ENCODE measurements at places on chromosomes 2 and 18.
A peak's percentile ranks its signal among the peaks of the same experiment; 100 is the strongest.

- peak; percentile 9 for DNase-seq
Observed at GRCh38 chr18:49025426-49025766, 74.6 kb upstream of the SMAD7 start.

DNA sequence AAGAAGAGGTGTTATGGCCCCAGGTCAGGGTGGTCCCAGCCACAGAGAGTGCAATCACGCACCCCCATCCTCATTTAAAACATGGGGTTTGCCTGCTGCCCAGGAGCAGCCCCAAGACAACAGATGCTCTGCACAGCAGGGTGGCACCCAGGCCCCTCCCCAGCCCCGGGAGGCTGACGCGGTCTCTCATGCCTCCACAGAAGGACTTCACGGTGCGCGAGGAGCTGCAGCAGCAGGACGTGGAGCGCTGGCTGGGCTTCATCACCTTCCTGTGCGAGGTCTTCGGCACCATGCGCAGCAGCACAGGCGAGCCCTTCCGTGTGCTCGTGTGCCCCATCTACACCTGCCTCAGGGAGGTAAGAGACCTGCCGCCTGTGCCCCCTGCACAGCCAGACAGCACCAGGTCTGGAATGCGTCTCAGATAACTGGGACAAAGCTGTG is 133.7 kb downstream of the SMAD7 start:
- no peak for DNase-seq

DNA sequence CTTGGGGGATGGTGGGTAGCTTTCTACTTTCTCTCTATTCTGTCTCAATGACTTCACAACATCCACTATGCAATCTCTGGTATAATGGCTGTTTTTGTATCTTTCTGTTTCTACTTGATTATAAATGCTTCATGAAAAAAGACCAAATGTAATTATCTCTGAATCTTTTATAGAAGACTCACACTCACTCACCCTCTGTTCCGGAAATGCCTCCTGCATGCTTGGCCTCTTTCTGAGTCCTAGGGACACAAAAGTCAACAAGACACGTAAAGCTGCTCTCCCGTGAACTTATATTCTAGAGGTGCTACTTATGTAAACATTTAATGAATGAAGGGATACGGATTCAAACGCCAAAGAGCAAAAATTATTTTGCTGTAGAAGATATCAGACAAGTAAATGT is 502.2 kb upstream of the SOX11 start:
- no peak for DNase-seq

- DNase-seq, result no peak
Observed at GRCh38 chr2:239944694-239945551, 80.2 kb downstream of the NDUFA10 start.

- DNase-seq, result no peak
Observed at GRCh38 chr2:165847001-165847400, 53.0 kb upstream of the GALNT3 start.

- peak; percentile 73 for DNase-seq
Observed at GRCh38 chr2:667332-667999, 9.7 kb downstream of the TMEM18 start.

- DNase-seq, result no peak
Observed at GRCh38 chr2:48265169-48266030, 264.6 kb upstream of the STON1 start.

GRCh38 chr18:77811503-77811902 is 561.9 kb downstream of the GALR1 start:
- DNase-seq, result no peak

GRCh38 chr2:47620770-47621437 is 162.0 kb upstream of the MSH6 start:
- DNase-seq, result no peak

DNA sequence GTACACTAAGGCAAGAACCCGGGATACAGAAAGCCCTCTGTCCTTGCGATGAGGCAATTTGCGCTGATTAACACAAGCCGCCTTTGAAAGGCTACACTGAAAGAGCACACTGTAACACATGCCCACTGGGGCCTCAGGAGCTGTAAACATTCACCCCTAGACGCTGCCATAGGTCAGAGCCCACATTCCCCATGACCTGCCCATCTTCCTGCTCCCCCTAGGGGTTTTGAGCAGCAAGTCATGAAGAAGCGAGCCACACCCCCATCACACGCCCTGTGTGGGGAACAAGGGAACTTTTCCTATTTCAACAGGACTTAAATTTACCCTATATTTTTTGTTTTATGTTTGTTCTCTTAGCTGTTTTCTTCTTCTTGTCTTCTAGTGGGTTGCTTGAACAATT is 47.8 kb upstream of the SLC4A10 start:
- no peak for DNase-seq

GRCh38 chr2:46850742-46851141 is 64.9 kb downstream of the MCFD2 start:
- no peak for DNase-seq

DNA sequence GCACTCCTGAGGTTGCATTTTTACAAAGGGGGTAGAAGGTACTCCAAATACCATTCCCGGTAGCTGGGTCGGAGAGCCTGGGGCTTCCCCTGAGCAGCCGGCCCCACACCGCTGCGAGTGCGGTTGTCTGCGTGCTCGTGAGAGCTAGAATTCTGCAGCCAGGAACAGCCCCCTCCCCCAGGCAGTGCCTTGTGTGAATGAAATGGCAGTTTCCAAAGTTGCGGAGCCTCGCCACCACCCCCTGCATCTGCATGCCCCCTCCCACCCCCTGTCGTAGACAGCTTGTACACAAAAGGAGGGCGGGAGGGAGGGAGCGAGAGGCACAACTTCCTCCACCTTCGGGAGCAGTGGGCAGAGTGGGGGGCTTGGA is 1.1 kb downstream of the MYCN start:
- DNase-seq, result peak; percentile 11

- DNase-seq, result no peak
Observed at GRCh38 chr2:96548558-96549465, 12.3 kb downstream of the ARID5A start.

DNA sequence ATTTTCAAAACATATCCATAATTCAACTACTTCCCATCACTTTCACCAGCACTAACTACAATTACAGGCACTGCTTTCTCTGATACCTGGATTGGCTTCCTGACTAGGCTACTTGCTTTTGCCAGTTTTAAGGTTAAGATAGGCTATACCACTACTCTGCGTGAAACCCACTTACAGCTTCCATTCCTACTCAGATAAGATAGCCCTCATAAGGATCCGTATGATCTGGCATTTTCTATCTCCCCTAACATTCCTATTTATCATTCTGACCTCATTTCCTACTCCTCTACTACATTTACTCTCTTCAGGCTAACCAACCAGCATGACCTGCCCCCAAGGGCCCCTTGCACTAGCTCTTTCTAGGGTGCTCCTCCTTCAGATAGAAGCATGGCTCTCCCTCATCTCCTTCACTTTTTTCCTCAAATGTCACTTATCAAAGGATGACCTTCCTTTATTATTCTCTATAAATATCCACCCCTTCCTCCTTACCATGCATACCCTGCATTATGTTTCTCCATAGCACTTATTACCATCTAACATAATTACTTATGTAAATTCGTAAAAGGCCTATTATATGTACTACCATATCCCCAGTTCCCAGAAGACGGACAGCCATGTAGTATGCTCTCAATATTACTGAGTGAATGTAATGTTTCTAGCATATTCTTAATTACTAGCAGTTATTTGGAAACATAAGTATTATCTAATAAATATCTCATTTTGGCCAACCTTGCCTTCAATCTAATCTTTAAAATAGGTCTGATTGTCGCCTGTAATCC is 4.4 kb downstream of the TIA1 start:
- DNase-seq, result no peak

- DNase-seq, result no peak
Observed at GRCh38 chr18:50558157-50558556, 1.7 kb upstream of the MAPK4 start.

DNA sequence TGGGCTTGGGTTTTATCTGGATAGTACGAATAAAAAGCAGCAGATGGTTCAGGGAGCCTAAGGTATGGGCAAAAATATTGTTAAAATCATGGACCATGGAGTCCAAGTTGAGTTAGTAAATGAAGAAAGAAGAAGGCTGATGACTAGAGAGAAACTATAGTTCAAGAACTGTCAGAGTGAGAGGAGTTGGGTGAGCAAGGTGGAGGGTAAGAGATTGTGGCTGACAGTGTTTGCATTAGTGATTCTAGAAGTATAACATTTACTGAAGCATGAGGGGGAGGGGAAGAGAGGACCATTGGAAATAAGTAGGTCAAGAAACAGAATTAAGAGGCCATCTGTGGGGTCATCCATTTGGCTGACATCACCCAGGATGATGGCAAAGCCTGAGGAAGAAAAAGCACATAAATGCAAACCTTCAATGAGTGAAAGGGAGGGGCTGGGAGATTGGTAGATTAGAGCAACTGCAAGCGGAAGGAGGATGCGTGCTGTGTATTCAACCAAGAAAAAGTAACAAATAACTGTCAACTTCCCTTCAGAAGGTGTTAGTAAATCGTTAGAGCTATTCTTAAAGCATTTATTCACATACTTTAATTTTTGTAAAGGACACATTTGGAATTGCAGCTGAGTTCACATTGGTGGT is 392.8 kb downstream of the TSN start:
- DNase-seq, result no peak

DNA sequence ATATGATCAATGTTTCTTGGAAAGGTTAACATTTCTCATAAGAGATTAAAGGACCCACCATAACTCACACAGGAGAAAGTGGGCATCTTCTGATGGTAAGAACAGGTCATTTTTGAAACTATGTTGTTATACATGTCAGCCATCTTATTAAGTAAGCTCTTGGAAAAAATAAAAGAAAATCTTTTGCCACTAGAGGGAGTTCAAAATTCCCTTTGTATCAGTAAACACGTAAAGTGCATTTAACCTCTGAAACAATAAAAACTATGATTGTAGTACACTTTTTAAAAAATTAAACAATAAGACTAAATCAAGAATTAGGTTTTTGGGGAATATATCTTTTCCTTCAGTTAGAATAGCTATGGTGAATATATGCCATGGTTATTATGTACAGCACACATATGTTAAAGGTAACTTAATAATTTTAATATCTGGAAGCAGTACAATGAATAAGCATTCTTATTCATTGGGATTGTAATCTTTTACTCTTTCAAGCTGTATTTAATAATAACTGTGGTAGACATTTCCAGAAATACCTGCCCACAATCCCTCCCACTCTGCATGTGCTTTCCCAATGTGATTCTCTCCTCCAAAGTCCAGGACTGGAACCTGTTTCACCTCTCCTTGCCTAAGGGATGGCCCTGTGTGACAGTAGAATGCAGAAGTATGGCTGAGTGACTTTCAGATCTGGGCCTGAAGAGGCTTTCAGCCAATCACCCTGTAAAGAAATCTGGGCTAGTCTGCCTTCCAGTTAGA is 64.2 kb downstream of the RBMS1 start:
- DNase-seq, result peak; percentile 12

DNA sequence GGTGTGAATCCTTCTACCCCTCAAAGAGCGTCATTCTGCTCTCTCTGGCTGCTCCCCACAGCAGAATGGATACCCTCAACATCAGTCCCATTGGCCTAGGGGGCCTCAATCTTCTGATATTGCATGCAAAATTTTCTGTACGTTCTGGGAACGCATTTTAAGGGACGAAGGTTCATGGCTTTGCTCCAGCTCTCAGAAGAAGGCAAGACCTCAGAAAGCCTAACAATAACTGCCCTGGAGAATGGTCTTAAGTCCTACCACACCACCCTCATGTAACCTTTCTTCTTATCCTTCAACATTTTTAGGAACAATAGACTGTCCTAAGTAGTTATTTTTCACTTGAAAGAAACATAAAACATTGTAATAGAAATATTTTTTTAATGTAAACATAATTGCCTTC is 212.6 kb downstream of the PRKCE start:
- no peak for DNase-seq

- DNase-seq, result no peak
Observed at GRCh38 chr2:172335736-172336135, 91.7 kb upstream of the ITGA6 start.

- peak; percentile 41 for DNase-seq
Observed at GRCh38 chr18:59233017-59233410, 13.1 kb downstream of the GRP start.

- DNase-seq, result peak; percentile 60
Observed at GRCh38 chr18:26307161-26307773, 81.0 kb downstream of the TAF4B start.

- DNase-seq, result no peak
Observed at GRCh38 chr18:34544930-34545329, 165.2 kb upstream of the DTNA start.

DNA sequence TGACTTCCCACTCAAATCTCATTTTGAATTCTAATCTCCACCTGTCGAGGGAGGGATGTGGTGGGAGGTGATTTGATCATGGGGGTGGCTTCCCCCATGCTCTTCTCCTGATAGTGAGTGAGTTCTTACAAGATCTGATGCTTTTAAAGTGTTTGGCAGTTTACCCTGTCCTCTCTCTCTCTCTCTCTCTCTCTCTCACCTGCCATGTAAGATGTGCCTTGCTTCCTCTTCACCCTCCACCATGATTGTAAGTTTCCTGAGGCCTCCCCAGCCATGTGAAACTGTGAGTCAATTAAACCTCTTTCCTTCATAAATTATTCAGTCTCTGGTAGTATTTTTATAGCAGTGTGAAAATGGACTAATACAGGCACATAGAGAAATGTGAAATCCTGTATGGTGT is 7.0 kb upstream of the LDAH start:
- no peak for DNase-seq

GRCh38 chr2:157258520-157259326 is 1.2 kb downstream of the GALNT5 start:
- DNase-seq, result no peak

DNA sequence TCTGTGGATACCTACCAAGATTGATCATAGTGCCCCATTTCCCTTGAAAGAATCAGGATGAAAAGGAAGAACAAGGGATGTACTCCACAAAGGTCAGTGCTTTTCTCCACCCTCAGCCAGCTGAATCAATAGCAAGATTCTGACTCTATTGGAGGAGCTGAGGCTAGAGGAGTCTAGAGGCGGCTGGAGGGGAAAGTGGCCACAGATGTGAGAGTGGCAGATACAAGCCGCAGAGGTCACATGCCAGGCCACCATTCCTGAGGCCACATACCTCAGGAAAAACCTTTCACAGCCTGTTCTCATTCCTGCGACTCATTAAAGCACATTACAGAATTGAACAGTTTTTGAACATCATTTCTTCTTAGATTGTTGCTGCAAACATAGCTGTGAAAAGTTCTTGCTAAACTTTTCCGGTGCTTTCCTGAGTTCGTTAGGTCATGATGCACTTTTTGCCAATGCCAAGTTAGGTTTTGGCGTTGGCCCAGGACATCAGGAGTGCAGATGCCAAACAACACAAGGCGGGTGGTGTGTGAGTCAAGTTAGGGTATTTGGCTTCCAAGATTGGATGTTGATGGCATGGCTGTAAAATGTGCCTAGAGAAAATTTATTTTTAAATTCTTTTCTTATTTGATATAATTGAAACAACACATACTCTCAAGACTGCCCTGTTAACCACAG is 160.7 kb upstream of the SP5 start:
- DNase-seq, result peak; percentile 64

- no peak for DNase-seq
Observed at GRCh38 chr2:143899987-143900386, 619.9 kb downstream of the ZEB2 start.

- no peak for DNase-seq
Observed at GRCh38 chr2:31675485-31675901, 94.8 kb upstream of the SRD5A2 start.
